Transverse colon (tissue), 4 donors: ENCODE measurements at places on chromosomes 7 and 10. TPM values are rescaled to one million over a fixed set of nuclear protein-coding genes. Genes with fewer than 3 reads are reported as not detected.
A peak's percentile ranks its signal among the peaks of the same experiment; 100 is the strongest.

- H3K27ac ChIP-seq: no peak overlapping the region
- no peaks in the 10 kb centered on the region for H3K27me3 ChIP-seq
- H3K4me3 ChIP-seq: no peak overlapping the region
- no peaks in the 10 kb centered on the region for H3K4me1 ChIP-seq
- no peak for DNase-seq
Measured at GRCh38 chr10:65313406-65313805, 1612.4 kb upstream of the LRRTM3 start.

- H3K27me3 ChIP-seq: no peaks in the 10 kb centered on the region
- peak; percentile 17 for DNase-seq
- H3K4me3 ChIP-seq: no peak overlapping the region
- H3K27ac ChIP-seq: no peak overlapping the region
- no peaks in the 10 kb centered on the region for H3K4me1 ChIP-seq
Measured at GRCh38 chr7:7157177-7157886, 25.0 kb upstream of the C1GALT1 start.

DNA sequence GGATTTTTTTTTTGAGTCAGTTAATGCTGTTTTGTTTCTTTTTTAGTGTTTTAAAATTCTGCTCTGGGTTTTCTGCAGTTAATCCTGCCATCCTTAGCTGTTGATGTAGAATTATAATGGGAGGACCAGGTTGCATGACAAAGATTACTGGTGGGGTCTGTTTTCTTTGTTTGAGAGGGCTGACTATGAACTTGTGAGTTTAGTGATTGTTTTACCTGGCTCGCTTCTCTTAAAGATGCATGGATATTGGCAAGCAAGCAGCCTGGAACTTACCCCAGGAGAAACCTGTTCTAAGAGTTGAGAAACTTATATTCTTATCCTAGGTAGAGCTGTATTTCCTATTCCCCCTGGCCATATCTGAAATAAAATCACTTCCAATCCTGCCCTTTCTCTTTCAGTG is 727.8 kb downstream of the GRM8 start:
- H3K4me3 ChIP-seq: no peak overlapping the region
- H3K27ac ChIP-seq: no peak overlapping the region
- H3K27me3 ChIP-seq: no peaks in the 10 kb centered on the region
- no peaks in the 10 kb centered on the region for H3K36me3 ChIP-seq
- no peak for DNase-seq

MAGI2 gene
- total RNA-seq: 1.6 TPM

- H3K27me3 ChIP-seq: no peaks in the 10 kb centered on the region
- no peaks in the 10 kb centered on the region for H3K4me1 ChIP-seq
- H3K27ac ChIP-seq: no peak overlapping the region
Measured at GRCh38 chr7:38280000-38280399, 6.6 kb upstream of the TARP start.

JAKMIP3 gene
- total RNA-seq: 0.14 TPM

DNA sequence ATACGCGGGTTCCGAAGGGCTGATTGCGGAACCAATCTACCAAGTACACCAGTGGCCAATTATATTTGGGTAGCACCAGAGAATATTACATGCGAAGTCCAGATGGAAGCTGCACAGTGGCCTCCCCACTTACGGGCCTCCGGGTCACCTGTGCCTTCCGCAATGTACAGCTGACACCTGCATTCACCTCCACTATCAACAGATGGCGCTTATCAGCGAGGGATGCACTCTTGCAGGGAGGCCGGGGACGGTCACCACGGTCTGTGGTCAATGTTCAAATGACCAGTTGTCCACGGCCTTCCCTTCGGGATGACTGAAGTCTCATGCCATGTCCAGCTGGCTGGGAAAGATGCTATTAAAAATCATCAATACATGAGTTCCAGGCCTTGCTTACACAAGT is 47.6 kb downstream of the SLIT1 start:
- no peak overlapping the region for H3K4me3 ChIP-seq
- H3K27ac ChIP-seq: no peak overlapping the region
- no peak for DNase-seq
- no peaks in the 10 kb centered on the region for H3K4me1 ChIP-seq
- no peaks in the 10 kb centered on the region for H3K36me3 ChIP-seq

DNA sequence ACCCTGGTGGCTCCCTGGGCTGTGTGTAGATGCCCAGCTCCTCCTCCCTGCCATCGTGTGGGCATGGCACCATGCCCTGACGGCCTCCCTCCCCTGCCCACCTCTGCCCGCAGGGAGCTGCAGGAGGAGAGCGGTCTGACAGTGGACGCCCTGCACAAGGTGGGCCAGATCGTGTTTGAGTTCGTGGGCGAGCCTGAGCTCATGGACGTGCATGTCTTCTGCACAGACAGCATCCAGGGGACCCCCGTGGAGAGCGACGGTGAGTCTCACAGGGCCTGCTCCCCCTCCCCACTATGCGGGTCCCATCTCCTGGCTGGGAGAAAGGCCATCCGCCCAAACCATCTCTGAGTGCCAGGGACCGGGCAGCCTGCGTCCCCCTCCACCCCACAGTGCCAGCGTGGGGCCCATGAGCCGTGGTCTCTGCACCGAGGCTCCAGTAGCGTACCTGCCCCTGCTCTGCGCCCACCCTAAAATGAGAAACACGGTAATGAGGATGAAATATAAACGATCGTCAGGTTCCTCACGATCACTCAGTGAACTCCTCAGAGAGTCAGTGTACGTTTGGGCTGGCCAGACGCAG is 7.8 kb downstream of the NUDT1 start:
- no peaks in the 10 kb centered on the region for H3K27me3 ChIP-seq
- H3K4me1 ChIP-seq: peaks cover 10% of the 10 kb centered on the region
- no peak overlapping the region for H3K27ac ChIP-seq
- H3K4me3 ChIP-seq: no peak overlapping the region
- H3K36me3 ChIP-seq: no peaks in the 10 kb centered on the region
- DNase-seq: no peak

IKZF5 gene
- total RNA-seq: 11.1 TPM

- no peaks in the 10 kb centered on the region for H3K4me1 ChIP-seq
- DNase-seq: peak; percentile 73
- H3K27me3 ChIP-seq: no peaks in the 10 kb centered on the region
- no peak overlapping the region for H3K4me3 ChIP-seq
- peak overlapping the region; percentile 74 for H3K27ac ChIP-seq
- no peaks in the 10 kb centered on the region for H3K36me3 ChIP-seq
Measured at GRCh38 chr7:106542550-106543220, 118.3 kb downstream of the CCDC71L start.

GRCh38 chr10:46002916-46003693 is 27.3 kb downstream of the NCOA4 start:
- no peaks in the 10 kb centered on the region for H3K27me3 ChIP-seq
- H3K4me1 ChIP-seq: no peaks in the 10 kb centered on the region
- DNase-seq: no peak
- H3K4me3 ChIP-seq: no peak overlapping the region
- peaks cover 50% of the 10 kb centered on the region for H3K36me3 ChIP-seq

DNA sequence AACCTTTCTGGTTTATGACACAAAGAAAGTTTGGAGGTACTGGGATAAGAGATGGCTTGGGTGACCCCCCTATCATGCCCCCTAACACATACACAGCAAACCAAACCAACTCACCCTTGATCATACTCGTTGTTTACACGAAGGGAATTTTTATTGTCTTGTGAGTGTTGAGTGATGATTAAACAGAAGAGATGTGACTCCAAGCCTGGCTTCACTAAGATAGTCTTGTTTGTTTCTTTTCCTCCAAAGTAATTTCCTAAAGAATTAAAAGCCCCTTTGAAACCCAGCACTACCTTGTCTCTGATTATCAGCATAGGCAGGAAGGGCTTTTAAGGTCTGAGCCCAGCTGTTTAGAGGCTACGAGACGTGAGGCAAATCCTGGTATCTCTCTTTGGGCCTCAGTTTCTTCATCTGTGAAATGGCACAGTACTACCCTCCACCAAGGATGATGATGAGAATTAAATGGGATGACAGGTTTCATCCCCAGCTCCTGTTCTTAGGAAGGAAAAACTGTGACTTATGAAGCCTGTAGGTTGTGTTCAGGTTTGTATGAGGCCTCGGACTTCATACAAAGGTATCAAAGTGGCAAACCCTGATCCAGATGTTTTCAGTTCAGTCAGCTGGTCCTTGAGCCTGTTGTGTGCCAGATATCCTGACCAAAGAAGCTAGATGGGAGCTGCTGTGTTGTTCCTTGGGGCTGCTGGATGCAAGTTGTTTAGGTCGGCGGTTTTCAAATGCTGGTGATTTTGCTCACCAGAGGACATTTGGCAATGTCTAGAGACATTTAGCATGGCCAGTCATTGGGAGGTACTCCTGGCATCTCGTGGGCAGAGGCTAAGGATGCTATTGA is 51.8 kb downstream of the TCF7L2 start:
- DNase-seq: no peak
- no peak overlapping the region for H3K4me3 ChIP-seq
- H3K27me3 ChIP-seq: no peaks in the 10 kb centered on the region
- H3K36me3 ChIP-seq: no peaks in the 10 kb centered on the region

DNA sequence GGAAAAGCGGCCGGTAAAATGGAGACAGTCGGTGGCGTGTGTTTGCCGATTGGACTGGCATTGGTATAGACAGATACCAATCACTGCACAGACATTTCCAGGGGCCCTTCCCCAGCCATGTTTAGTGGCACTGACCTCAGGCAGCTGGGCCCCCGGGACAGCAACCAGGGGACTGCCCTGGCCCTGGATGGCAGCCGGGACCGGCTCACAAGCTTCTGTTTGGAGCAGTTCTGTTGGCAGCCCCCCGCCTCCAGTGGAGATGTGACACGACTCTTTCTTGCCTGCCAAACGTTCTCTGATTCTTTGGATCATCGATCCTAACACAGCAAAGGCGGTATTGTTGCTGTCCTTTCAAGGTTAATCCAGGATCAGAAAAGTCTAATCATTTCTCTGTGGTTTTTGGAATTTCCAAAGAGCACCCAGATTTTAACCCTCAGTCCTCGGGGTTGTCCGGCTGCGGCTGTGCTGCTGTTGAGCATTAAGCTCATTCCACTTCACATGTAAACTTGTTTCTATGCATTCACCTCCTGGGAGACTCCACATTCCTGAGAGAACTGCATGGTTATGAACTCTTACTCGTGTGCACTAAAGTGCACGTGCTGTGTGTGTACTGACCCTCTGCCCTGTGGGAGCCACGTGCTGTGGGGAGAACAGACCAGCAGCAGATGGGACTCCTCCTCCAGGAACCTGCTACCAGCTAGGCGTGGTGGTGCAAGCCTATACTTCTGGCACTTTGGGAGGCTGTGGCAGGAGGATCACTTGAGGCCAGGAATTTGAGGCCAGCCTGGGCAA is 46.0 kb downstream of the FOXK1 start:
- H3K36me3 ChIP-seq: no peaks in the 10 kb centered on the region
- no peak for DNase-seq
- no peak overlapping the region for H3K4me3 ChIP-seq
- H3K27ac ChIP-seq: no peak overlapping the region
- peaks cover 10% of the 10 kb centered on the region for H3K4me1 ChIP-seq
- H3K27me3 ChIP-seq: no peaks in the 10 kb centered on the region

GRCh38 chr10:5531558-5532306 is 7.0 kb downstream of the CALML3 start:
- no peak overlapping the region for H3K27ac ChIP-seq
- no peaks in the 10 kb centered on the region for H3K27me3 ChIP-seq
- no peak overlapping the region for H3K4me3 ChIP-seq
- peak; percentile 5 for DNase-seq
- no peaks in the 10 kb centered on the region for H3K36me3 ChIP-seq
- H3K4me1 ChIP-seq: no peaks in the 10 kb centered on the region

- H3K27ac ChIP-seq: no peak overlapping the region
- H3K4me1 ChIP-seq: no peaks in the 10 kb centered on the region
- no peak for DNase-seq
- no peak overlapping the region for H3K4me3 ChIP-seq
- no peaks in the 10 kb centered on the region for H3K36me3 ChIP-seq
Measured at GRCh38 chr7:5462216-5462615, 38.6 kb upstream of the TNRC18 start.

FIGNL1 gene
- total RNA-seq: 4.9 TPM

PRXL2A gene
- total RNA-seq: 64.6 TPM

- H3K4me1 ChIP-seq: peaks cover 38% of the 10 kb centered on the region
- no peaks in the 10 kb centered on the region for H3K36me3 ChIP-seq
- peak overlapping the region; percentile 90 for H3K4me3 ChIP-seq
- no peaks in the 10 kb centered on the region for H3K27me3 ChIP-seq
- DNase-seq: peak; percentile 70
Measured at GRCh38 chr10:59907918-59908807, 1.8 kb upstream of the CCDC6 start.

DNA sequence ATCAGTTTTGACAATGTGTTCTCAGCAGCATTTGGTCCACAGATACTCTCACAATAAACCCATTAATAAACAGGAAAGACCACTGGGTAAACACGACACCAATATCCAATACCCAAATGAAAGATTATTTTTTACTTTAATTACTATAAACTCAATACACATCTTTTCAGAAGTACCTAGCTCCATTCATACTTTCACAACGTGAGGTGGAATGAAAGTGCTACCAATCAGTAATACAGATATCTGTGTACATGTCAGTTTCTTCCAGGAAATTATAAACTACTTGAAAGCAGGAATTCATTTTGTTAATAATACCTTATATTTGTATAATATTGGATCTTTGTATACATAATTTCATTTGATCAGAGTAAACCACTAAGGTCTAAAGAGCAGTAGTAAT is 11.9 kb downstream of the CDK6 start:
- no peak overlapping the region for H3K27ac ChIP-seq
- DNase-seq: no peak
- no peak overlapping the region for H3K4me3 ChIP-seq

GRCh38 chr7:16409777-16410176 is 11.6 kb downstream of the CRPPA start:
- no peak overlapping the region for H3K27ac ChIP-seq
- H3K27me3 ChIP-seq: no peaks in the 10 kb centered on the region
- no peak for DNase-seq
- H3K4me3 ChIP-seq: no peak overlapping the region
- H3K4me1 ChIP-seq: no peaks in the 10 kb centered on the region

GRCh38 chr10:27911011-27911410 is 87.9 kb downstream of the ODAD2 start:
- DNase-seq: no peak
- H3K4me3 ChIP-seq: no peak overlapping the region
- no peaks in the 10 kb centered on the region for H3K27me3 ChIP-seq
- H3K36me3 ChIP-seq: no peaks in the 10 kb centered on the region
- no peak overlapping the region for H3K27ac ChIP-seq

DNA sequence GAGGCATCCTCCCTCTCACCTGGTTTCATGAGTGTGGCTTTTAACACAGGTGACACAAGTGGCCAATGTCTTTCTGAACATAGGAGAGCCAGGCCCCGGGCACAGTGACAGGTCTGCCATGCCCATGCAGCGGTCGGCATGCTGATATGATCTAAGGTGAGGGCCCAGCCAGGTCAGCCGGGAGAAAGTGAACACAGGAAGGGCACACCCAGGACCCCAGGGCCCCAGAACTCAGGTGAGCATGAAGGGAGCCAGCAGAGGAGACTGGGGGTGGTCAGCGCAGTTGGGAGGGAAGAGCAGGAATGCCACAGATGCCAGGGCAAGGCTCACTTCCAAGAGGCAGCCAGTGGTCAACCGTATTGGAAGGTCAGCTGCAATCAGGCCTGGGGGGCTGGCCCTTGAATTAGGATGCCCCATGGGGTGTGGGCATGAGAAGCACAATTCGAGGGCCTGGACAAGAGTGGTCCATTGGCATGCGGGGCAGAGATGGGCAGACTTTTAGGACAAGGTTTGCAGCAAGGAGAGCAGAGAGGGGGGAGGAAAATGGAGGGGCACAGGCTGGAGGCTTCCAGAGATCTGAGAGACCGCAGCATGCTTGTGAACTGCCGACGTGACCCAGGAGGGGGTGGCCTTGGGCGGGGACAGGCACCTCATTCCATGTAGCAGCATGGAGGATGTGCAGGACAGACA is 3.9 kb upstream of the INPP5A start:
- peaks cover 8% of the 10 kb centered on the region for H3K27me3 ChIP-seq
- no peak overlapping the region for H3K4me3 ChIP-seq
- DNase-seq: no peak
- H3K4me1 ChIP-seq: peaks cover 21% of the 10 kb centered on the region
- no peak overlapping the region for H3K27ac ChIP-seq
- no peaks in the 10 kb centered on the region for H3K36me3 ChIP-seq
